ENCODE measurements at places on chromosomes 5 and 9.

- no peak for DNase-seq
Measured at GRCh38 chr5:109830955-109831502, 141.3 kb downstream of the MAN2A1 start.

GRCh38 chr9:73575101-73576060 lies 423.7 kb downstream of the ANXA1 start:
- DNase-seq, result no peak

- no peak for DNase-seq
Measured at GRCh38 chr5:33230467-33231078, 210.2 kb upstream of the TARS1 start.

DNA sequence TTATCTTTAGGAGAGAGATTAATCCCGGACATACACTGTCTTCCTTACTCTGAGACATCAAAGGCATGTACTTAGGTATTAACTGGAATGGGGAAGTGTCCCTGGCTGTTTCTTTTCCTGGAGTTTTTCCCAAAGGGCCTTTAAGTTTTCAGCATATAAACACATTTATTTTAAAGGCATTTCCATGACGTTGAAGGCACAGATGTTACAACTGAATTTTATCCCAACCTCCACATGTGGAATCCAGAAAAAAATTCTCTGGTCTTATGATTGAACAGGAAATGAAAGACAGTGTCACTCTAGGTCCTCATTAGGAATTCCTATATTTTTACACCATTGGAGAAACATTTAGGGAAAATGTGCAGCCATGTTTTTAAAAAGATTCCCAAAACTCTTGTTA lies 41.6 kb upstream of the SHOC1 start:
- DNase-seq, result no peak

- no peak for DNase-seq
Measured at GRCh38 chr5:174243904-174244303, 198.4 kb downstream of the NSG2 start.

GRCh38 chr5:129804705-129805104 lies 56.8 kb downstream of the MINAR2 start:
- DNase-seq, result no peak

GRCh38 chr9:23412458-23412857 lies 413.6 kb downstream of the ELAVL2 start:
- no peak for DNase-seq

- no peak for DNase-seq
Measured at GRCh38 chr5:53569453-53569852, 9.0 kb downstream of the NDUFS4 start.

DNA sequence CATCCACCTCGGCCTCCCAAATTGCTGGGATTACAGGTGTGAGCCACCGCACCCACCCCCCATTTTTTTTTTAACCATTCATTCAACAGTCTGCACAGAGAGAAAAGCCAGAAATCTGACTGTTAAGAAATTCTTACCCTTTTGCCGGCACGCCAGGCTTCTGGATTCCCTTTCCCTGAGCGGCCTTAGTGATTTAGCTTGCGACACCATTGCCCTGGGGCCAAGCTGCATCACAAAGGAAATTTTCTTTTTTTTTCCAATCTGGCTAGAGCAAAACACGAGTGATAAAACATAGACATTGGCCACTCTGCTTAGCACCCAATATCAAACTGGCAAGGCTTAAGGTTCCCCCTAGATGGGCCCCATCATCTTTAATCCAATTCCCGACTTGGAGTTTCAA lies 21.2 kb upstream of the ATOSB start:
- DNase-seq, result no peak

GRCh38 chr9:137199411-137200121 lies 975 bp downstream of the TPRN start:
- DNase-seq, result no peak

DNA sequence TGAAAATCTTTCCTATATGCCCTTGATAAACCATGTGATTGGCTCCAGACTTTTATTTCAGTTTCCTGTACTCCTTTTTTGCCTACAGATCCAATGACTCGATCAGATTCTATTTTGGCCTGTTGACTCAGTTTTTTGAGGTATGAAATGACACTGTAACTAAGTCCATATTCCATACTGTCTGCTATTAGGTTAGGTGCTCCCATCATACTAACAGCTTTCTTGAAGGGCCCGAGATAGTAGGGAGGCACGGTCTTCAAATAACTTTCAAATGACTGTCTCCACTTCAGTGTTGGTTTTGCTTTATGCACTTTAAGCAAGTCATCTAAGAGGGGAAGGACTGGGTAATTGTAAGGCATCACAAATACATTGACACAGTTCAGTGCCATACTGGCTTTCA lies 295.4 kb upstream of the DAB2 start:
- DNase-seq, result no peak

GRCh38 chr5:167643631-167644280 lies 647.7 kb upstream of the WWC1 start:
- no peak for DNase-seq

GRCh38 chr5:115578657-115579056 lies 23.6 kb downstream of the TICAM2 start:
- no peak for DNase-seq

DNA sequence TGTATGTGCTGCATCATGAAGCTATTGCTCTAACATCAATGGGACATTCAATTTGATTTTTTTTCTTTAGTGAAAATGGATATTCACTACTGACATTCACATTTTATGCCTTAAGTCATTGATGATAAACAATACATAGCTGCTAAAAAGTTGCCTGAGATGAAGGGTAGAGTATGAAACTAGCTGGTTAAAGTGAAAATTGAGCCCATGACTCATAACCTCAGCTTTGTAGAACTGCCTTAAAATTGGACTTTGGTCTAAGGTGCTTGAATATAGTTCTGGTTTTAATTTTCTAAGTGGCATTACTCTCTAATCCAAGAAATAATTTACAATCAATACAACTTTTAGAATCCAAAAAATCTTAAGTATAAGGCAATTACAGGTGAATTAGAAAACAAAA lies 740.4 kb upstream of the RIOK2 start:
- no peak for DNase-seq

DNA sequence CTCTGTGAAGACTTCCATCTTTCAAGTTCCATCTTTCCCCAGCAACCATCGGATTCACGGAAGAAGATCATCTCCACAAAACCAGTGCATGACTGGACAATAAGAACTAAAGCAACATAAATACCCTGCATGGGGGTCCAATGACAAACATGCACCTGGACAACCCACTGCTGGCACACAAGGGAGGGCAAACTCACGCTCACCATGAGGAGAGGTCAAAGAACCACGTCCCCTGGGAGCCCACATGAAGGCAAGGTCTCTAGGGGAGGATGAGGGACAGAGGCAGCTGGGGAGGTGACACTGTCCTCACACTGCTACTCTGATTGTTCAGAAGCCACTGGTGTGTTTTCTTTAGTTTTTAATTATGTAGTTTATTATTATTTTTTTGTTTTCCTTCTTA lies 190.8 kb downstream of the MED10 start:
- no peak for DNase-seq

GRCh38 chr5:6755519-6755918 lies 42.3 kb downstream of the TENT4A start:
- DNase-seq, result no peak

DNA sequence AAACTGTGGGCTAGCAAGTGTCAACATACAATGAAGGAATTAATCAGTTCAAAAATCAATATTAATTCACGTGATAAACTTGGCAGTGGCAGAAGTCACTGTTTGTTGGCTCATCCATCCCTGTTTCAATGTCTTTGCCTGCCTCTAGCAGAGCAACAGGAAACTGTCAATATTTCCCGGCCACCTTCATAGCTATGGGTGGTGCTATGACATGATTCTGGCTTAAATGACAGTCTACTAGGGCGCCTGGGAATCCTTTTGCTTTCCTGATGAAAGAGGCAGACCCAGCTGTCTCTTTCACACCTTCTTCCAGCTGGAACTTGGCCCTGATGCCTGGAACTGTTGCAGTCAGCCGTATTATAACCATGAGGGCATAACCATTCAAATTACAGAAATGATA lies 72.1 kb upstream of the DNAH5 start:
- DNase-seq, result peak; percentile 20

DNA sequence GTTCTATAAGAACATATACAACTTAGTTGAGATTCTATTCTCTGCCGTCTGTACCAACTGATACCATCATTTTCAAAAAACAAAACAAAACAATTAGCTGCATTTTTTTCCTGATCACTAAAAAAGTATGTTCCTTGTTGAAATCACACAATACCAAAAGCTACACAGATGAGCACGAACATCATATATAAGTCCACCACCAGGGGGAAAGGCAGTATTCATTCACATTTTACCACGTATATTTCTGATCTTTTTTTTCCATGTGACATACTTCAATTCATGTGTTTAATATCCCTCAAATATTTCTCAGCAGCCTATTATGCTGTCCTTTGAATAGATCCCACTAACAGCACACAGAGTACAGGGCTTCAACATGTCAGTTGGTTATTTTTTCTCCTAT lies 40.6 kb downstream of the IRX2 start:
- DNase-seq, result no peak

DNA sequence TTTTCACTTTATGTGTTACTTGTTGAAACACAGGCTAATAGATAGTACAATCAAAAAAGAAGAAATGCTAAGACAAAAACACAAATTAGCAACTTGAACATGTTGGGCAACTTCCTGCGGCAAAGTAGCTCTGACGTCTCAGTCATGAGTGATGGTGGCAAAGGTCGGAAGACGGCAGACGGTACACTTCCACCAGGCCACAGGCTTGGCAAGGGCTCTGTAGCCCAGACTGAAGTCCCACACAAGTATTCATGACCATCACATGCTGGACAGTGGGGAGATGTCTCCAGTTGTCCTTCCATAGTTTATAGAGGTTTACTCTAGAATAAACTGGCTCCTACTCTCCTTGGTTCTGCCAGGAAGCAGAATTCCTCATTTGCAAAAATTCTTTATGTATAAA lies 831.3 kb downstream of the MTRR start:
- no peak for DNase-seq

DNA sequence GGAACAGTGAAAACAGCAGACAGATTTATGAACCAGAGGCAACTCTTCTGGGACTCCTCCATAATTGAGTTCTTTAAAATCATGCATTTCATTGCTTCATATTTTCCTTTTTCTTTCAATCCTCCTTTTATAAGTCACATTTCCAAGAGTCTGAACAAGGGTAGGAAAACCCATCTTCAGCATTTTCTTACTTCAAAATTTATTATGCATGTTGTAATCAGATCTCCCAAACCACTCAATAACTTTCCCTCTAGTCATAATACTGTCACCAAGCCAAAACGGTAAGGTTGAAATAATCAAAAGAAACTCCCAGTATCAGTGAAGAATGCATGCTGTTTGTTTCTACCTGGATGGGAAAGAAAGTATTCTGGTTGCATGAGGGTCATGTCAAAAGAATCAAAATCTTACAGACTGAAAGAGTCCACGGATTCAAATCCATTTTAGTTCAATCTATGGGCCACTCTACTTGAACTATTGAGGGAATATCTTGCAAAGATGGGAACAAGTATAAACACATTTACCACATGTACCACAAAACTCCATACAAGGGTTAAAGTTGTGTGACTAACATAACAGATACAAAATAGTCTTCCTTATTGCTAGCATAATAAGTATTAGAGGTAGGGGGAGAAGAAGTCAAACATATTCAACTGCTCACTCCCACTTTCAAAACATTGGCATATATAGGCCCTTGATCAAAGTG lies 797.3 kb downstream of the MAT2B start:
- no peak for DNase-seq

DNA sequence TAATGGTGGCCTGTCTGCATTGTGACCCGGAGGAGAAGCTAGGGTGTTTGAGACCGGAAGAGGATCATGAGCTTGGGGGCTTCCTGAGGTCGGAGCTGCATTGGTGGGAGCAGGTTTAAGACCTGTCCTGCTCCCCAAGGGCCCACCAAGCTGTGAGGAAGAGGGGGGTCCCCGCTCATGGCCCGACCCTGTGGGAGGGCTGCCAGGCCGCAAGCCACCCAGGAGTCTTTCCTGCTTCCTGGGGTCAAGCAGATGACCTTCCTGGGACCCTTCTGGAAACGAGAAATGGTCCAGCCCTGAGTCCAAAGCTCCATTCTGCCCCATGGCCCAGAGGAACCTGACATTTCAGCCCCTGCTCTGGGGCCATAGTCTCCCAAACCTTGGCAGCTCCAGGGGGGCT lies 61.5 kb upstream of the RNU6ATAC start:
- DNase-seq, result no peak

GRCh38 chr9:98576859-98577258 lies 131.9 kb downstream of the GABBR2 start:
- DNase-seq, result no peak

GRCh38 chr5:42592401-42593140 lies 164.0 kb upstream of the CCDC152 start:
- DNase-seq, result no peak

DNA sequence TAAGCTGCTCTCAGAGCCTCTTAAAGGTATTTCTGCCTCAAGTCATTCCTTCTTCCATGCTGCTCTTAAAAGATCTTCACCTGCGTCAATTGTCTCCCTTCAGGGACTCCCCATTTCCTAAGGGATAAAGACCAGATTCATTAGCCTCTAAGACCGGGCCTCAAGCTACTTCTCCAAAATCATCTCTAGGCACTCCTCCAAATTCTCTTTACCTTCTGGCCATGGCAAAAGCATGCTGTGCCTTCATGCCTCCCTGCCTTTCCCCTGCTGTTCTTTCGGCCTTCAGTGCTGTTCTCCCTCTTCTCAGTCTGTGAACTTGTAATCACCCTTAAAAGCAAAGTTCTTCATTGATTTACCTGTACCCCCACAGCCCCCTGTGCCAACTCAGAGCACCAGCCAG lies 4.4 kb downstream of the TMOD1 start:
- no peak for DNase-seq

GRCh38 chr9:82781921-82782392 lies 281.0 kb downstream of the RASEF start:
- peak; percentile 44 for DNase-seq

DNA sequence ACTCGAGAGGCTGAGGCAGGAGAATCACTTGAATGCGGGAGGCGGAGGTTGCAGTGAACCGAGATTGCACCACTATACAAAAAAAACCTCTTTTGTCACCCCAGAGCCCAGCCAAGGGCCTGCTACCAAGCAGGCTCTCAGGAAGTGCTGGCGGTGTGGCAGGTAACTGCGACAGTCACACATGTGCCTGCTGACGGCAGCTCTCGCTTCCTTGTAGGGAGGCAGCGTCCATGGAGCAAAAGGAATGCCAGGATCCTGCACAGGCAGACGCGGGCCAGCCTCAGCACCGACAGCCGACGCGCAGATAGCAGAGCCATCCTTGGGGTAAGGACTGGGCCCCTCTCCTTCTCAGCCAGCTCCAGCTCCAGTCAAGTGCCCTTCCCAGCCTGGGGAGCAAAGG lies 3.9 kb downstream of the LRRC8A start:
- no peak for DNase-seq

DNA sequence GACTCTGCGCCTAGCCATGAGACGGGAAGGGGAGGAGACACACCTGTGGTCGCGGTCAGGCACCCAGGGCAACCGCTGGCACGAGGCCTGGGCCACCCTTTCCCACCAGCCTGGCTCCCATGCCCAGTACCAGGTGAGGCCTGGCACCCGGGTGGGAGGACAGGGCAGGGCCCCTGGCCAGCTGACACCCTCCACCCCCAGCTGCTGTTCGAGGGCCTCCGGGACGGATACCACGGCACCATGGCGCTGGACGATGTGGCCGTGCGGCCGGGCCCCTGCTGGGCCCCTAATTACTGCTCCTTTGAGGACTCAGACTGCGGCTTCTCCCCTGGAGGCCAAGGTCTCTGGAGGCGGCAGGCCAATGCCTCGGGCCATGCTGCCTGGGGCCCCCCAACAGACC lies 5.0 kb downstream of the MAMDC4 start:
- no peak for DNase-seq
